ENCODE measurements at places on chromosomes 12 and 14.

DNA sequence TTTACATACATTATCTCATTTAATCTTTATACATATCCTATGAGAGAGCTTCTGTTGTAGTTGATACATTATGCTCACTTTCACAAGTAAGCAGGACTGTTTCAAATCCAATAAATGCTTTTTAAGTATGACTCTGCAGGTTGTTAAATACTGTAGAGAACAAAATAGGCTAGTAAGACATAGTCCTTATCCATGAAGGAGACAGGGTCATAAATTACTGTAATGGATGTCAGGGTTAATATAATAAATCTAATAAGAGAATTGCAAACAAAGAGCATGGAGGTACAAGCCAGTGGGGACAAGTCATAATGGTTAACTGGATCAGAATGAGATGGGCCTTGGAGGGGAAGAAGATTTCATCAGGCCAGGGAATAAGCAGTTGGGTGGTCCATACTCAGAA lies 303.8 kb upstream of the RGS6 start:
- no peak for DNase-seq

DNA sequence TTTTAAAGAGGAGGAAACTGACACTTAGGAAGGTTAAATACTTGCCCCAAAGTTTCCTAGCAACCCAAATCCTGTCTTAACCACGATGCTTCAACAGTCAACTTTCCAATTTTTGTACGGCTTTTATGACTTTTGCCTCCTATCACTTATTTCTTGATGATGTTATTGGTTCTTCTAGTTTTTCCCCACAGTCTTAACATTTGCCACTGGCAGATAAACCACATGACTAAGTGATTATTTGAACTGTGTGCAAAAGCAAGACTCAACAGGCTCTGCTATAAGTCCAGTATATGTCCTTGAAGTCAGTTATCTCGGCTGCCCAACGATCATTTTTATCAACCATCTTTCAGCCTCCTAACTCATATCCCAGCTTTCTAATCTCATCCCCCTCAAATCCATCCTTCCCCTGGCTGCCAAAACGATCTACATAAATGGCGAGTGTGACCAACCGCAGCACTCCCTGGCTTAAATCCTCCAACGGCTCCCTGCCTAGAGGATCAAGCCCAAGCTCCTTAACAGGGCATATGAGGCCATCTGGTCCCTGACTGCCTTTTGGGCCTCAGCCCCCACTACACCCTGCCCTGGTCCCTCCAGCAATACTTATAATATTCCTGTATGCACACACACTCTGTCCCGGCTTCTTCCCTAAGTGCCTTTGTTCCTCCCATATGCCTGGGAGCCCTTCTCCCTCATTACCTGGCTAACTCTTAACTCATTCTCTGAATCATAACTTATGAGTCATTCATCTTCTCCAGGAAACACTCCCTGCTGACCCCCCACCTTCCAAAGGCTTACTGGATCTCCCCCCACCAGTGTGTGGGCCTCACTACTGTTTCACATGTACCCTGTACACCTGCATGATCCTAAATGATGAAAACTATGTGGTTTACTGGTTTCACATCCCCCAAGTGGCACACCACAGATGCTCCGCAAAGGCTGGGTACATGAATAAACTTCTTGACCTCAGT lies 8.8 kb downstream of the VPS37B start:
- no peak for DNase-seq

GRCh38 chr14:39247256-39247655 lies 13.5 kb downstream of the MIA2 start:
- DNase-seq: no peak

GRCh38 chr12:92418381-92418780 lies 272.7 kb upstream of the BTG1 start:
- DNase-seq: no peak

GRCh38 chr12:138898-139534 lies 72.4 kb downstream of the IQSEC3 start:
- no peak for DNase-seq

GRCh38 chr14:101075025-101075800 lies 171.7 kb upstream of the RTL1 start:
- no peak for DNase-seq

DNA sequence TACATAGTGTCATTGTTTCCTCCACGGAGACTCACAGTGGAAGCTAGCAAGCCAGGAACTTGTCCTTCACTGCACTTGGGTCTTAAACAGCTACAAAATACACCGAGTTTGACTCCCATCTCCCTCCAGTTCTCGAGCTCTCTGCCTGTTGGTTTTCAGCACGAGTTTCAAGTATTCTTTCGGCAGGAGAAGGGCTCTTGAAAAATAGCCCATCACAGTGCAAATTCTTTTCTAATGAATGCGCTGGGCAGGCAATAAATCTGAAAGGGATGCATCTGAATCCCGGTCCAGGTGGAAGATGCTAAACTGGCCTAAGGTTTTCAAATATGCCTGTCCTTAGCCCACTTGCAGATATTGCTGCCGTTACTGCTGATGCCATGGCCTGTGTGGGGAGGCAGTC lies 173.9 kb downstream of the CACNA1C start:
- DNase-seq: no peak

Data from GM19239 (cell line).